ENCODE measurements at places on chromosomes 4 and X.

DNA sequence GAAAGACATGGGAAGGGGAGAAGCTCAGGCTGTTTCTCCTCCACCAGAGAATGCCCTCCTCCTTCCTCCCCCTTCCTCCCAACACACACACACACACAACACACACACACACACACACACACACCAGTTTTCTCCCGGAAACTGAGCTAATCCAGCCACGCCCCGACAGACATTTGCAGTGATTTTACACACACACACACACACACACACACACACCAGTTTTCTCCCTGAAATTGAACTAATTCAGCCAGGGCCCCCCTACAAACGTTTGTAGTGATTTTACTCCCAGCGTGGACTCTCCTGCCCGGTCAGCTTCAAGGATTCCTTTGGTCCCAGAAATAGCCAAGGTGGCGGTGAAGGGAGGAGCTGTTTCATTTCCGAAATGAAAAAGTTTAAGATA lies 32.9 kb upstream of the STX18 start:
- DNase-seq: peak; percentile 46

DNA sequence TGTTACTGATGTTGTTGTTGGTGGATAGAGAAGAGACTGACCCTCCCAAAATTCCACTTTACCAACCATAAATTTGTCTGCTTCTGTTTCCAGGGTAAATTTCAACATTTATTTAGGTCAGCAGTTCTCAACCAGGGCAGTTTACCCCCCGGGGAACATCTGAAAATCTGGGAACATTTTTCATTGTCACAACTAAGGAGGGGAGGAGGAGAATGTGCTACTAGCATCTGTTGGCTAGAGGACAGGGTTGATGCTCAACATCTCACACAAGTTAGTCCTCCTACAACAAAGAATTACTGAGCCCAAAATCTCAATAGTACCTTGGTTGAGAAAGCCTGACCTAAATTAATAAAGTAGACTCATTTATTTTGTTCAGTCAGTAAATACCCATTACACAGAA lies 25.7 kb downstream of the KCTD8 start:
- DNase-seq: no peak

- no peak for DNase-seq
Measured at GRCh38 chrX:154350429-154351182, 23.8 kb downstream of the FLNA start.

- DNase-seq: no peak
Measured at GRCh38 chr4:103303011-103303410, 104.9 kb upstream of the CENPE start.

GRCh38 chrX:32280921-32281320 lies 930.4 kb downstream of the DMD start:
- DNase-seq: no peak

DNA sequence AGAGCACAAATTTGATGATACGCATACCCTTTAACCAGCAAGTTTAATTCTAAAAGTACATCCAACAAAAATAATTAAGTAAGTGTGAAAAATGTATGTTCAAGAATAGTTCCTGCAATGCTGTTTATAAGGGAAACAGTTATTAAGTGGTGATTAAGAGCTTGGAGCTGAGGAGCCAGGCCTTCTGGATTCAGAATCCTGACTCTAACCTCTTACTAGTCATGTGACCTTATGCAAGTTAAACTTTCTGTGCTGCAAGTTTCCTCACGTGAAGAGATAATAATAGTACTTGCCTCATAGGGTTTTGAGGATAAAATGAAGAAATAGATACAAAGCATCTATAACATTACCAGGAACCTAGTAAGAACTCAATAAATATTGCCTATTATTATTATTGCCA lies 77.7 kb downstream of the FAM13A start:
- no peak for DNase-seq

GRCh38 chr4:8709729-8710360 lies 117.3 kb downstream of the CPZ start:
- no peak for DNase-seq

DNA sequence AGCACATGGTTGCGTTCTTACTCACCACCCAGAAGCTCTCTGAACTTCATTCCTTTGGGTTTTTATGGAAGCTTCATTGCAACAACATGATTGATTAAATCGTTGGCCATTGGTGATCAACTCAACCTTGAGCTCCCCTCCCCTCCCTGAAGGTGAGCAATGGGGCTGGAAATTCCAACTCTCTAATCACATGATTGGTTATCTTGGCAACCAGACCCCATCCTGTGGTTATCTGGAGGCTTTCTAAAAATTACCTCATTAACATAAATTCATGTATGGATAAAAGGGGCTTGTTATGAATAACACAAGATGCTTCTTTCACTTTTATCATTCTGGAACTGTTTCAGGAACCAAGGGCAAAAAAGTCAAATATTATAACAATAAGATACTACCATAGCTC lies 34.6 kb upstream of the NMU start:
- DNase-seq: no peak

Data from WERI-Rb-1 (cell line).